ENCODE measurements at places on chromosomes 7 and 10.

GRCh38 chr10:73857446-73857845 lies 16.9 kb downstream of the CAMK2G start:
- DNase-seq: no peak

- no peak for DNase-seq
Observed at GRCh38 chr10:22670788-22671187, 43.6 kb downstream of the PIP4K2A start.

DNA sequence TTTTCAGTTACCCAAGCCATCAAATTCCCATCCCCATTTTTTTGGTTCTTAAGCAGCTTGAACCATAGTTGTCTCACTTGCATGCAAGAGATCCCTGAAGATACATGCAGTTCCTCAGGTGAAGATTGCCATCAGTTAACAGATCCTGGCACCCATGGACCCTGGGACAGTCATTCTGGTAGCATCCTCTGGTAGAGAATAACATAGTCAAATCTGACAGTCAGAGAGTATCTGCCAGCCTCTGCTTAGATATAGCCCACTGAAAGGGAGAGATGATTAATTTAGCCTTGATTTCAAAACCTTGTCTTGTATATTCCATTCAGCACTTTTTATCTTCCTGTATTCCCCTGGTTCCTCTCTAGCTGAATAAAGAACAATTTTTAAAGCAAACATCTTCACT lies 280.4 kb downstream of the KCNMA1 start:
- no peak for DNase-seq

- DNase-seq: no peak
Observed at GRCh38 chr10:120156614-120157274, 264.2 kb downstream of the SEC23IP start.

GRCh38 chr10:72981882-72982529 lies 27.4 kb upstream of the PLA2G12B start:
- no peak for DNase-seq

GRCh38 chr7:30312178-30312577 lies 27.8 kb downstream of the ZNRF2 start:
- no peak for DNase-seq

Measured in iPS DF 19.7 (cell line).